ENCODE measurements at places on chromosomes 3 and 15.

- no peak for DNase-seq
Observed at GRCh38 chr3:52039426-52039825, 16.9 kb downstream of the DUSP7 start.

DNA sequence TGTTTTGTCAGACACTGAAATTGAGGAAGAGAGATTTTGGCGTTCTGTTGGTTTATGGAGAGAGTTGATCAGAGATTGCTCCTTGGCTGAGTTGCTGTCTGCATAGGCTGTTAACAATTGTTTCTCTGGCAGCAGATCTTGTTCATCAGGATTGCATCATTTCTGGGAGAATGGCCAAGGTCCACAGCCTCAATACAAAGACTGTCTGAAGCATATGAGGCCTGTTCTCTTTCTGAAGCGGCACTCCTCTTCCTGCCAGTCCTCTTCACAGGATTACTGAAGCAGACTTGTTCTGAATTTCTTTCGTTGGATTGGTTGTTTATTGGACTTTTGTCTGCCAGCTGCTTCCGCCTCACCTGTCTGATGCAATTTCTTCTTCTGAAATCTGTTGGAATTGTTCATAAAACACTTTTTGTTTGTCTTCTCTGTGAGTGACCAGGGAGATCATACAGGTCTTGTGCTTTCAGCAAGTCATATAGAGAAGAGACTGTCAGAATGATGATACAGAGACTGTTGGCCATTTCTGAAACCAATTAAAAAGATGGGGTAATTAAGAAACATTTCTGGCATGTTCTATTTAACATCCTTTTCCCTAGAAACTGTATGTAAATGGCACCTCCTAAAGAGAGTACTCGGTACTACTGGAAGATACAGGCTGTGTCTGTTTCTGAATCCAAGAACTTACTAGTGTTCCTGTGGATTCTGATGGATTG lies 25.5 kb downstream of the SETD5 start:
- DNase-seq: peak; percentile 88

- no peak for DNase-seq
Observed at GRCh38 chr15:81069356-81069755, 64.7 kb upstream of the CFAP161 start.

DNA sequence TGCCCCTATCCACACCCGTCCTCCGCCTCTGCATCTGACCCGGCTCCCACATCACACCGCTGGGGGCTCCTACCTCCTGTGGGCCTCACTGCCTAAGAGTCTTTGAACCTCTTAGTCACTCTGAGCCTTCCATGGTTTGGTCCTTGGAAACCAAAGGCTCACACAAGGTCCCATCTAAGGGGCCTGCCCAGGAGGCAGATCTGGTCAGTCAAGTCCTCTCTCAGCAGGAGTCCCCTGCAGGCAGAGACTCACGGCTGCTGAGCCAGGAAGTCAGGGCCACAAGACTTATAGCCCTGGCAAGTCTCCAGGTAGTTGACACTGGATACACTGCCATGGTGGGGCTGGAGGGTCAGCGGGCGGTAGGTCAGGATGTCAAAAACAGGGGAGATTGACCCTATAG lies 31.2 kb upstream of the ALDH1L1 start:
- no peak for DNase-seq

- DNase-seq: no peak
Observed at GRCh38 chr3:193998123-193998448, 137.9 kb upstream of the HES1 start.

DNA sequence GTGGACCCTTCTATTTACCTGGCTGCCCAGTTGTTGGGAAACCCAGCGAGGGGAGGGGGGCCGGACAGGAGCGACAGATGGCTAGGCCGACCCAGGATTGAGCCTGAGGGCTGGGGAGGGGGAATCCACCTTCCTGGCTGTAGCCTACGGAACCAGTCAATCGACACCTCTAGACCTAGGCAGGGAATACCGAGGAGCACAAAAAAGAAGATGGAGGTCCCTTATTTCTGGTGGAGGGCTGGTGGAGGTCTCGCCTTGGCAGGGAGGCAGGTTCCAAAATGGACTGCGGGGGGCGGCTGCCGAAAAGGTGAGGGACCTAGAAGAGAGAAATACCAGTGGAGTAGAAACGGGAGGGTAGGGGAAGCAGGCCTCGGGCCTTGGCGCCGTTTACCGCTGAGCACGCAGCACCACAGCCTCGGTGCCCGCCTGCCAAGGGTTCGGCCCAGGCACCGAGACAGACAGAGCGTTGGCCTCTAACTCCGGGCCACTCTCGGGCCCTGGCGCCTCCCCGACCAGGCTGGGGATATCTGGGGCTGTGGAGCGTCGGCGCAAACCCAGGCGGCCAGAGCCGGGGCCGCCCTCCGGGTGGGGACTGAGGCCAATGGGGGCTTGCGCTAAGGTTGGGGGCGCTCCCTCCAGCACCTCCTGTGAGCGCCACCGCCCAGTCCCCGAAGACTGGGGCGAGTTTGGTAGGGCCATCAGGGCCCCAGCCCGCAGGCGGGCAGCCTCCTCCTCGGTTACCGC lies 1.6 kb downstream of the ANKRD63 start:
- DNase-seq: no peak

DNA sequence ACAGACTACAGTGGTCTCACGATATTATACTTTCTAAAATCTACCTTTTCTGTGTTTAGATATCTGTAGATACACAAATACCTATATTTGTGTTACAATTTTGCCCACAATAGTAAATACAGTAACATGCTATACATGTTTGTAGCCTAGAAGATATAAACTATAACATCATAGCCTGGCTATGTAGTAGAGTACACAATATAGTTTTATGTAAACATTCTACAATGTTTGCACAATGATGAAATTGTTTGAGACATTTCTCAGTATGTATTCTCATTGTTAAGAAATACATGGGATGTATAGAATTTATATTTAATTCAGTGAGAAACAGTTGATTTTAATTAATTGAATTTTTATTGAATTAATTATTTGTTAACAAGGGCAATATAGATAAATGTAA lies 1367.0 kb downstream of the OTOL1 start:
- DNase-seq: no peak

DNA sequence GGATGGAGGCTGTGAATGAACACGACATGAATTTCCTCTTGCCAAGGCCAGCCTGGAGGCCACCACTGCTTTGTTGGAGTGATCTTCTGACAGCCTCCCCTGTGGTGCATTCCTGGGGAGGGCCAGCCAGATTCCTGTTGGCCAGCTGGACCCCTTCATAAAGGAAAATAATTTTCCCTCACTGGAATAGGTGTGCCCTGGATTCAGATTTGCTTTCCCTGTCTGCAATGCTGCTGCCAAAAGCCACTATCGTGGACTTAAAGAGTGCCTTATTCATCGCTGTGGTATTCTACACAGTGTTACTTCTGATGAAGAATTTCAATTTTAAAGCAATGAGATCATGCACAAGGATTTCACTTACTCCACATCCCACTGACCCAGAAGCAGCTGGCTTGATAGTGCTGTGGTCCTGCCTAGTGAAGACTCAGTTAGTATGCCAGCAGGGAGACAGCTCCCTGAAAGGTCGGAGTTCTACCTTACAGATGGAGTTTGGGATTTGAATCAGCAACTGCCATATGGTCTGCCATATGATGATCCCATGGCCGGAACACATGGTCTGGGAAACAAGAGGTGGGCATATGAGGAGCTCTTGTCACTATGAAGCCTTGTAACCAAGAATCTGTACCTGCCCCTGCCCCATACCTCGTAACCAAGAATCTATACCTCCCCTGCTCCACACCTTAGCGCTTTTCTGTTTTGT lies 145.2 kb downstream of the KLF13 start:
- DNase-seq: no peak

DNA sequence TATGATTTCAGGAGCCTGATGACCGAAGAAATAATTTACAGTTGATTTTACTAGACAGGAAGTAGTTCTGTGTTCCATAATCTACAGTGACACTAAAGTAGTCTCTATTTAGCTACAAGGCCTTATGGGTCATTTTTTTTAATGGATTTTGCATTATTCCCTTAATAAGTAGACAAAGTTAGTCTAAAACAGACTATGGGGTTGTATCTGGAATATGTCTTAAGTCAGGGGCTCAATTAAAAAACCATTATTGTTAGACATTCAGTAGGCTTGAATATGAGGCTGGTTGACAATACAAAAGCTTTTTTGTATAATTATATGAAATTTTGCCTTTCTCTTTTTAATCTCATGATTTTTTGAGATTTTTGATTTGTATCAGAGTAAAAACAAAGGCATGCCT lies 820.0 kb upstream of the SEMA6D start:
- no peak for DNase-seq

- no peak for DNase-seq
Observed at GRCh38 chr3:188788621-188789081, 383.1 kb upstream of the TPRG1 start.
